Right renal pelvis (tissue), 4 donors: ENCODE measurements at places on chromosomes 5 and 9.

DNA sequence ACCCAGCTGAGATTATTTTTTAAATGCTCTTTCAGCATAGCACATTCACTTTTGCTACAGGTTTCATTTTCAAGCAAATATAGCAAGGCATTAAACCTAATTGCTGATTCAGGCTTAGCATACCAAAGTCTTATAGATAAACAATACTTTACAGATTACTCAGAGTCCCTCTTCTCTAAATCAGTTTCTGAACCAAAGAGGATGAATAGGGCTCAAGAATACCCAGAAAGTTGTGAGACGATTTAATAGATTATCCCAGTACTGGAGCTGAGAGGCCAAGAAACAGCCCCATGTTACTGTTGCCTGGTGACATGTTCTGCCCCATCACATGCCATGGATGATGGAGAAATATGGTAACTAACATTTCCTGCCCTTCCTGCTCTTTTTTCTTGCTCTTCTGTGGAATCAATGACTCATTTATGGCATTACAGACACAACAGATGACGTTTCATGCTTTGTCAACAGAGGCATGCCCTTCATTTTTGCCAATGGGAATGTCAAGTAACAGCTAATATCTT is 18.1 kb upstream of the SSBP2 start:
- DNase-seq = no peak

DNA sequence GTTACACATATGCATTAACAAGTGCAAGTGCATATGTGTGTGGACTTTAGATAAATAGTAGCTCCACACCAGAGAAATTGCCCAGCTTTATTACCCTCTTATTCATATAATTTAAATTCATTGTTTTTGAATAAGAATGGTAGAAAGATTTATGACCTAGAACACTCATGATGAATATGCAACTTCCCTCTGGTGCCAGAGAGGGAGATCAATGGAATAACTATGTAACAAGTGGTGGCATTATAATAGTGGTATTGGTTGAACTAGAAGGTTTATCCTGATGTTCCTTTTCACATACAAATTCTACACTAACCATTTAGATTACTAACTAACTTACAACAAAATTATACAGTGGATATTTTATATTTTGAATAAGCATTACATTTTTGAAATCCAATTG is 607.4 kb downstream of the CDH12 start:
- DNase-seq = no peak

DNA sequence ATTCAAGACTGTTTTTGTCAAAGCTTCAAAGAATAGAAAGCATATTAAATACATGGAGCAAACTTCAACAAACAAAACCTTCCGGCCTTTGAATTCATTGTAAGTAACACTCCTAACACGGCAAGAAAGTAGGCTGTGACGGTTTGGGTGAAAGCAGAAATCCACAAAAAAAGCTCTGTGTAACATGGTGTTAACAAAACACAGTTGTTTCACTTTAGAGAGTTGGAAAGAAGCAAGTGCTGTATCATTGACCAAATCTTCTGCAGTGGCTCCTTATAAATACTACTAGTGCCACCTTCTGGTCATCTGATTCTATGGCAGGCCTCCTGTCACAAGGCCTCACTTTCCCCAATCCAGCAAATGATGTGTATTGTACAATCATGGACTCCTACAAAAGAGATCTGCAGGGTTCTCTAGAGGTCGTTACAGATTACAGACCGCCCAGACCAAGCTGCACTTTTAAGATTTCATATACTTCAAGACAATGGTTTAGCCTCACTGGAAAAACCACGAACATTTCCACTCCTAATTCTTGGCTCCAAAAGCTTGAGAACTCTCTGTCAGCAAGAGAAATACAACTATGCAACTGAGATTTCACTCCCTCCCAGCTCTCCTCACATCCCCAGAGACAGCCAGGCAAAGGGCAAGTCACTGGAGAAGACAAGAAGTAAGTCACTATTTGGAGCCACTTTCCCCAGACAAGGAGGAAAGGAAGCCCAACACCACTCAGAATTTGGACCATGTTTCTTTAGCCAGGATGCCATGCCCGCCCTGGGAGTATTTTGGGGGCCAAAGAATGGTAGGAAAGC is 196.2 kb downstream of the DTWD2 start:
- DNase-seq = peak; percentile 74

- peak; percentile 99 for DNase-seq
These were observed at the start of gene TLE1 for GRCh38 chr9:81689343-81690175. Gene TLE1 (minus strand): TSS chr9:81689547. CDS start chr9:81688240, 1,307 bp downstream.

DNA sequence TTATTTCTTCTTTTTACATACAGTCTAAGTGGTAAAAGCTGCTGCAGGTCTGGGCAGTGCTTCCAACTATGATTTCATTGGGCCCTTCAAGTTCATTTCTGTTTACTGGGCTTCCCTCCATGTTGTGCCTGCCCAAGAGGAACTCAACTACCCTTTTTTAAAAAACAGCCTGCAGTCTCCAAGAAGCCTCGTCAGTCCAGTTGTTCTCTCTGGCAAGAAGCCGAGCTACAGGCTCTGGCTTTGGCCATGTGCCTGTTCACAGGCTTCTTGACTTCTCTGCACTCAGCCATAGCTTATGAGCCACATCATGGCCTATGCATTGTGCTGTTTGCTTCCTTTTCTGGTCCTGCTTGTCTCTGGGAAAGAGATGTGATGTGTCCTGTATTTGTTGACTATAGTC is 119.7 kb upstream of the PJA2 start:
- DNase-seq = no peak

DNA sequence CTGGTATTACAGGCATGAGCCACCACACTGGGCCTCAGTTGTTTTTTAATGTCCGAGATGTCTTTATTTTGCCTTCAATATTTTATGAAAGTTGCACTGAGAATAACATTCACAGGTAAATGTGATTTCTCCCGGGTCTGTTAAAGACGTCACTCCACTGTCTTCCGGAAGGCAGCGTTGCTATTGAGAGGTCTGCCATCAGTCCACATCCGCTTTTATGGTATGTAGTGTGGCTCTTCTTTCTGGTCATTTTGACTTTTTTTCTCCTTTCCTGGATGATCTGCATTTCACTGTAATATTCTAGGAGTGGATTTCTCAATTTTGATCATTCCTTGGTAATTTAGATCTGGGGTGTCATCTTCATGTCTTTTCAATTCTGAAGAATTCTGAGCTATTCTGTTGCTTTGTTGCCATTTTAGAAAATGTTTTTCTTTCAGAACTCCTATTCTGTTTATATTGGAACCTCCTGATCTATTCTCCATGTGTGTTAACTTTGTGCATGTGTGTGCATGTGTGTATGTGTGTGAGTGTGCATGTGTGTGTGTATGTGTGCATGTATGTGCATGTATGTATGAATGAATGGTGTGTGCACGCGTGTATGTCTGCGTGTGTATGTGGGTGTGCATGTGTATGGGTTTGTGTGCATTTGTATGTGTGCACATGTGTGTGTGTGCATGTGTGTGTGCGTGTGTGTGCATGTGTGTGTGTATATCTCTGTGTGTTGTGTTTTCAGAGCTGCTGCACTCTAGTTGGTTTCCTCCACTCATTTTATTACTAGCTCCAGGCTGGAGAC is 1.9 kb upstream of the LCN1 start:
- DNase-seq = no peak

DNA sequence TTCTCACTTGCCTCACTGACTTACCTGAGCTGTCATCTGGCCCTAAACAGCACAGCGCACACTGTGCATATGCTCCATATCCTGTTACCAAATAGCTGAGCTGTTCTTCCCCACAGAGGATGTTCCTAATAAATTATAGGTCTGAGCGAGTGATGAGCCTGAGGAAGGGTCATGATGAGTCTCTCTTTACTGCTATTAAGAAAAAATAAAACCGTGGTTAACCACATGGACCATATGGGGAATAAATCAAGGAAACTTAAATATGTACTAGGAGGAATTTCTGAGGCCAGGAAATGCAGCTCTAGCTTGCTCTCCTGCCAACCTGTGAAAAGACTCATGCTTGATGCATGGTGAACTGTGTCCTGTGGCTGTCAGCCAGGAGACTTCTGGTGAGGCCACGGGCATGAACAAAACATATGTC is 424.8 kb upstream of the DMAC1 start:
- DNase-seq = no peak

DNA sequence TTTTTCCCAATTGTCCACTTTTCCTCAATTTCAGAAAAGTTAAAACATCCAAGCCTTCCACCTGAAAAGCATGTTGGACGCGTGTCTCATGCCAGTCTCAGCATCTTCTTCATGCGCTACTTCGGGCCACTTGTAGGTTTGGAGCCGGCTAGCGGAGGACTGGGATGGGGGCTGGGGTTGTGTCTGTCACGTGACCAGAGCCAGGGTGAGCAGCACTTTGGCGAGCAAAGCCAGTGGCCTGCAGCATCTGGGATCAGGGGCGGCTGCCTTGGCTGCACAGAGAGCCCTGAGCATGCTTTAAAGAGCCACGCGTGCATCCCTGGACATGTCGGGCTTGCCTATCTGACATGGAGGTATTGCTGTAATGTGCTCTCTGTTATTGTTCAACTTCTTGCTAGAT is 41.2 kb downstream of the SLC6A3 start:
- DNase-seq = no peak

DNA sequence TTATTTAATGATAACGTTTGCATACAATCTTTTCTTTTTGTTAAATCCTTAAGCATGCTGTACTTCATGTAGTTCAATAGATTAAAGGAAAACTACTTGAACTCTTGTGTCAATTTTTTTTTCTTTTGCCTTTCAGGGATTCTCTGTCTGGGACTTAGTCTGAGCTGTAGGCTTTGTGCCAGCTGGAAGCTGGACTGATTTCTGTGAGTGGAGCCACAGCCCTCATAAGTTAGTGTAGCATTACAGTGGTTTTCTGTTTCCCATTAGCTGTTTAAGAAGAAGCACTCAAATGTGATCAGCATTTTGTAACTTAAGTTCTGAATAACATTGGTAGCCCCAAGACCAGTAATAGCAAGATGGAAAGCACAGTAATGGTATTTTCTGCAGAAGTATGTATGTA is 330.6 kb upstream of the MEF2C start:
- no peak for DNase-seq
